ENCODE measurements at places on chromosomes 4 and X. TPM values are rescaled to one million over a fixed set of nuclear protein-coding genes. Genes with fewer than 3 reads are reported as not detected.

KLB gene
- total RNA-seq, result 0.15 TPM

TCEAL7 gene
- total RNA-seq, result not detected

MAGEB17 gene
- total RNA-seq, result not detected

PALLD gene
- 79.6 TPM for total RNA-seq

GRIPAP1 gene
- total RNA-seq, result 22.0 TPM

FRMPD3 gene
- total RNA-seq, result 0.15 TPM

DUX4 gene
- not detected for total RNA-seq

MSX1 gene
- total RNA-seq, result 10.9 TPM

CCNA2 gene
- 46.8 TPM for total RNA-seq

APELA gene
- not detected for total RNA-seq

F9 gene
- total RNA-seq, result not detected

FRMD7 gene
- total RNA-seq, result not detected

SMIM10 gene
- total RNA-seq, result 0.14 TPM

POF1B gene
- 3.3 TPM for total RNA-seq

TLR6 gene
- 5.0 TPM for total RNA-seq

CCDC110 gene
- not detected for total RNA-seq

CT45A1 gene
- total RNA-seq, result not detected

TRIM61 gene
- not detected for total RNA-seq

NAP1L2 gene
- total RNA-seq, result 1.4 TPM

GLRA3 gene
- not detected for total RNA-seq

HHIP gene
- total RNA-seq, result 0.84 TPM

P2RY8 gene
- total RNA-seq, result not detected

ADH7 gene
- total RNA-seq, result not detected

PDGFC gene
- total RNA-seq, result 3.4 TPM

MCF2 gene
- total RNA-seq, result not detected

TCEAL3 gene
- 17.8 TPM for total RNA-seq

Measured in A549 treated with DMSO at 1 μM for 4 hours (cell line).